Choroid plexus epithelial cell (primary cell): ENCODE measurements at places on chromosomes 2 and 18.

- DNase-seq, result no peak
Measured at GRCh38 chr18:69889009-69889408, 58.7 kb downstream of the CD226 start.

DNA sequence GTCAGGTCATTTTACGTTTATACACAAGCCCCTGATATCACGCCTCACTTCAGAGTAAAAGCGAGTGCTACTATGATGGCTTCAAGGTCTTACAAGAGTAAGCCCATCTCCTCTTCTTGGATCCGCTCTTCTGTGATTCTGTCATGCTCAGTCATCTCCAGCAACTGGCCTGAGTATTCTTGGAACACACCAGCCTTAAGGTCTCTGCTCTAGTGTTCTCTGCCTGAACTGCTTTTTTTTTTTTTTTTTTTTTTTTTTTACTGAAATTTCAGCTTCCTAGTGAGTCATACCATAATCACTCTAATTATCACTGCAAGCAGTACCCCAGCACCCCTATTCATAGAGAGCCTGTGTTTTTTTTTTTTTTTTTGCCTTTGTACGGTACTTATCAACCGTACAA is 1228.9 kb downstream of the CNTNAP5 start:
- DNase-seq, result no peak

DNA sequence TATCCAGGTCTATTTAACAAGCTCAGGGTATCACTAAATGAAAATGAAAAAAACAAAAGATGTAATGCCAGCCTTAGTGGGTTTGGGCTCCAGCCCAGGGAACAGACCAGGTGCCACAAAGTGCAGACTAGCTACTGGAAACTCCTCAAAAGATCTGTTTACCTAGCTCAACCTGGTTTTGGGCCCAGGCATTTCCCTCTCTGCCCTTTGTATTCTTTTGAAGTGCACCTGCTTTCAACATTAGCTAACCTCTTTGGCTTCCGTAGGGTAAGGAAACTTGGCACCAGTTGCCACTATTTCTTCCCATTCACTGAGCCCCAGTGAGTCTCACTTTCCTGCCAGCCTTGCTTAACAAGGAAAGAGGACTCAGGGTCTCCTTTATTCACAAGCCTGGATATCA is 123.6 kb upstream of the CDCA7 start:
- DNase-seq, result no peak

DNA sequence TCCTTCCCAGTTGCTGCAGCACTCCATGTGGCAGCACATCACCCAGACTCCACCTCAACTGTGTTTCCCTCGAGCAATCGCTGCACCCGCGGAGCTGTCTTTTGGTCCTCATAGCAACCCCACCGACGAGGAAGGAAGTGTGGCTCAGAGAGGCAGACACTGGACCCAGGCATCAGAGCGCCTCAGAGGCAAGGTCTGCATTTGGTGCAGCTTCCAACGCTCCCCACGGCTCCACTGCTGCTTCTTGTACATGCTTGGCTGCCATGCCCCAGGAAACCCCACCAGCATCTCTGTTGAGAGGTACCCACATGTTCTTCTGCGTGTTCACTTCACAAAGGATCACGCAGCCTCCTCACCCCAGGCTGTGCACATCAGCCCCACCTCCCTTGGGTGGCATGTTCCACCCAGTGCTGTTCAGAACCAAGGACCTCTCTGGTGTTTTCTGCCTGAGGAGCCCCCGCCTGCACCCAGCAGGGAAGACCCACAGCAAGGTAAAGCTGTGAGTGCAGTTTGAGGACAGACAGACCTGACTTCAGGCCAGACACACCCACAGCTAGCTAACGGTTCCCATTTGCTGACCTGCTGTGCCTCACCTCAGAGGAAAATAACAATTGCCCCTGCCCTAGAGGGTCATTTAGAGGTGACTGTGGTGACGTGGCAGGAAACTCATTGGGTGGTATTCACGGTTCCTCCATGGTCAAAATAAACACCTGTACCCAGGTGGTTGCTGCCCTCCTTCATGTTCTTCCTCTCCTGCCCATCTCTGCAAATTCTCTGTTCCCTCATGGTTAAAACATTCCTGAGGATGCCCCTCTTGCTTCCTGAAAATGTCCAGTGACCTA is 326.3 kb upstream of the MYT1L start:
- DNase-seq, result no peak

GRCh38 chr2:47269316-47270232 is 114.5 kb upstream of the STPG4 start:
- DNase-seq, result peak; percentile 65
